HFF-Myc (cell line): ENCODE measurements at places on chromosomes 6 and 20.

- DNase-seq: no peak
These were observed 581.1 kb upstream of the CITED2 start for GRCh38 chr6:139955366-139956155.

DNA sequence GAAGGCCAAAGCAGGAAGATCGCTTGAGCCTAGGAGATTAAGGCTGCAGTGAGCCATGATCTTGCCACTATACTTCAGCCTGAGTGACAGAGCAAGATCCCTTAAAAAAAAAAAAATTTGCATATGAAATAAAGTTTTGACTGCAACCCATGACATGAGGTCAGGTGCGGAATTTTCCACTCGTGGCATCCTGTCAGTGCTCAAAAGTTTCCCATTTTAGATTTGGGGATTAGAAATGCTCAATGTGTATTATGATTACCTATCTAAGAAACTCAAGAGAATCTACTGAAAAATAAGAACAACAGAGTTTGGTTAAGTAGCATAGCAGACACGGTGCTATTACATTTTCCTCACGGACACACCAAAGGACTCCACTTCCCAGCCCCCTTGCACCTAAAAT lies 11.7 kb downstream of the SLC23A2 start:
- no peak for DNase-seq

DNA sequence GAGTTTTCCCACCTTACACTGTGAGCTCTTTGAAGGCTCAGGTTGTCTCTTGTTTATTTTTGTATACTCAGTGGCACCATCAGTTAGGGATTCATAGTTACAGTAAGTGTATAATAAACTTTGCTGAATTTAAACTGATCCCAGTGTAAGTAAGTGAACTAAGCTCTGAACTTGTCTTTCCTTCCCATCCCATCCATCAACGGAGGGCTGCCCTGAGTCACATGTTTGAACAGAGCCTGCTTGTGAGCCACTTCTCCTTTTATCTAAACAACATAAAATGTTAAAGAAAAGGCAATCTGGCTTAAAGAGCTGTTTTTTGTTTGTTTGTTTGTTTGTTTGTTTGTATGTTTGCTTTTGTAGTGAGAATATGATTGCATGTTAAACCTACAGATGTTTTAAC lies 185.7 kb upstream of the MARCKS start:
- DNase-seq: no peak

DNA sequence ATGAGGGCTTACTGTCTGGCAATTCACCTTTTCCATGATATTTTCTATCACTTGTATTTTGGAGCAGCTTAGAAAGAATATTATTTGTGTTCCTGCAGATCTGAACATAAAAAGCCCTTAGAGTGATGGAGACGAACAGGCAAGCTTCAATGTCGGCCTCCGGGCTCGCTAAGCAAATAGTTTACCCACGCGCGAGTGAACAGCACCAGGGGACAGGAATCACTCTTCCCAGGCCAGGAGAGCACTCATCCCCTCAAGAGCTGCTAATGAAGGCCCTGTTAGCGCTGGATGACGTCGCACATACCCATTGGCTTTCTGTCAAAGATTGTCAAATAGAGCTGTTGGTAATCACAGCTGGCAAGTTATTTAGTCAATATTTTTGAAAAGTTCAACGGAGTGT lies 395.7 kb downstream of the ZFAND3 start:
- DNase-seq: no peak

GRCh38 chr20:63495741-63496595 lies 2.9 kb downstream of the EEF1A2 start:
- no peak for DNase-seq

- DNase-seq: no peak
These were observed 18.5 kb upstream of the DCBLD1 start for GRCh38 chr6:117463762-117464665.

- DNase-seq: no peak
These were observed 72.6 kb downstream of the TFAP2B start for GRCh38 chr6:50891290-50891689.

- DNase-seq: no peak
These were observed 168.5 kb upstream of the AKAP12 start for GRCh38 chr6:151071295-151071694.

DNA sequence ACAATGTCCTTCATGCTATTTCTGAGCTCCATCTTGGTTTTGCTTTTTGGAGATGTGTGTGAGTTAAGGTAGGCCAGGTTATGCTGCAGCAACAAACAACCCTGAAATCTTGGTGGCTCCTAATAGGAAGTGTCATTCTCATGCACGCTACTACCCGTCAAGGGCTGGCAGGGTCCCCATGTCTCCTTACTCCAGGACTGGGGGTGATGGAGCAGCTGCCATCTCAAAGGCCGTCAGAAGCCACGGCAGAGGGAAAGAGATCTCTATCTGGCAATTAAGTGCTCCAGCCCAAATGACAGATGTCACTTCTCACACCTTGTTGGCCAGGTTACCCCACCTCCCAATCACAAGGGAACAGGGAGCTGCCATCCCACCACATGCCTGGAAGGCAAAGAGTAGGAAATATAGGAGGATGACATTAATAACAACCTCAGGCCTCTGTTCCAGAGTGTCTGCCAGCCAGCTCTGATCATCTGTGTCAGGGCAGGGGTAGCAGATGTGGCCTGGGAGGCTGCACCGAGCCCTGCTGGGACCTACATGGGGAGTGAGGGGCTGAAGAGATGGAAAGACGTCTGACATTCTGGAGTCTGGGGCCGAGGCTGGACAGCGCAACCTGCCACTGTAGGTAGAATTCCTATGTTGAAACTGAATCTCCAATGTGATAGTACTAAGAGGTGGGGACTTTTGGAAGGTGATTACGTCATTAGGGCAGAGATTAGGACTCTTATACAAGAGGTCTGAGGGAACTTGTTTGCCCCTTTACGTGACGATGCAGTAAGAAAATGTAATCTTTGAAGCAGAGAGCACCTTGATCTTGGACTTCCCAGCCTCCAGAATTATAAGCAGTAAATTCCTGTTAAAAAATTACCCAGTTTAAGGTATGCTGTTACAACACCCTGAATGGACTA lies 4.8 kb upstream of the SDCBP2 start:
- DNase-seq: no peak

GRCh38 chr20:56439771-56440291 lies 27.8 kb downstream of the CASS4 start:
- DNase-seq: peak; percentile 87

DNA sequence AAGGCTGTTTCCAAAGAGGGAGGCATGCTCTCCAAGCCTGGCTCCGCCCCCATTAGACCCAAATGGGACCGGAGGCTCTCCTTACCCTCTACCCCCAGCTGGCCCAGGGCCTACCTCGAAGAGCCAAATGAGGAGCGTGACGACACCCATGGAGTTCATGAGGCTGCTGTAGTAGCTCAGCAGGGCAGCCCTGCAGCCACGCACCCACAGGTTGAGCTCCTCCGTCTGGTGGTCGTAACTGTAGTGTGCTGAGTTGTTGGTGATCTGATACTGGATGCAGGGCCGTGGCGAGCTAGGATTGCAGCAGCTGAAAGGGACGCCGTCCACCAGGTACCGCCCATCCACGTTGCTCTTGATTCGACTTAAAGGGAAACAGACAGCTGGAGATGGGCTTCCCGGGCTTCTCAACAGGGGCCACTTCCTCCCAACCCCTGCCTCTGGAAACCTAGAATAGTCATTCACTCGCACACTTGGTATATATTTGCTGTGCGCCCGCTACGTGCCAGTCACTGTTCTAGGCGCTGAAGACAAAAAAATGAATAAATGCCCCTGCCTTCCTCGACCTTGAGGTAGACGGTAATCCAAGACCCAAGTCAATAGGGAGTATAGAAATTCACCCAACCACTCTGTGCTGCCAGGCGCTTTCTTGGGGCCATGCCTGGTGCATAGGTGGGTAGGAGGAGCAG lies 18.0 kb downstream of the PRPH2 start:
- no peak for DNase-seq

- DNase-seq: no peak
These were observed 719 bp upstream of the EDN1 start for GRCh38 chr6:12289365-12289919.

DNA sequence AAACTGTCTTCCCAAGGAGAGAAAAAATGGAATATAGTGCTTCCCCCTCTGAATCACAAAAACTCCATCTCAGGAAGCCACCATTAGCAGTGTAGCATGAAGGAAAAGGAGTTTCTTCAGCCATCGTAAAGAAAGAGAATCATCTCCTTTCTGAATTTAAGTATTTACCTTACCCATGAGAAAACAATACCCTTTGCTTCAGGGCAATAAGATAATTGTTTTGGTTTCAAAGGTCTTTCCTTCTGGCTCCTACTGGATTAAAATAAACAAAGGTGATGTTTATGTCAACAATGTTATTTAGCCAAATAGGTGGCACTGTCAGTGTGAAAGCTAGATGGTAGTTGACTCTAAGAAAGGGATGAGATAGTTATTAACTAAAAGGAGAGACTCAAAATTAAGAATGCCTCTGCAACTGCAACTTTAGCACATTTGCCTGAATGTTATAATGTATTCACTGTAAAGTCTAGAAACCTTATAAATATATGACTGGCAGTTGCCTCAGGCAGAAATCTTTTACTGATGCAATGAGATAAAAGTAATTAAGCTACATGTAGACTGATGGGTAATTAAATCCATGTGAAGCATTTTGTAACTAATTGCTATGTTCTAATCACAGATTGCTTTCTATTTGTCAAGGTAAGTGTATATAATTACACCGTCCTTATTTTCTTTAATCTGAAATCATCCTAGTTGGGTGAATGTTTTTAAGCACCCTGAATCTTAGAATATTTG lies 399.0 kb downstream of the CDKAL1 start:
- no peak for DNase-seq

- DNase-seq: no peak
These were observed 501.8 kb downstream of the HACE1 start for GRCh38 chr6:104357928-104358327.

- no peak for DNase-seq
These were observed 4.2 kb downstream of the ENTPD6 start for GRCh38 chr20:25199473-25200260.

- DNase-seq: no peak
These were observed 95.5 kb downstream of the FOXC1 start for GRCh38 chr6:1705183-1705582.

GRCh38 chr6:53318429-53318828 lies 30.3 kb downstream of the ELOVL5 start:
- no peak for DNase-seq

GRCh38 chr6:163014736-163015135 lies 287.0 kb downstream of the PACRG start:
- no peak for DNase-seq

- DNase-seq: no peak
These were observed 256.5 kb downstream of the HACE1 start for GRCh38 chr6:104603108-104603745.

GRCh38 chr6:68328156-68328555 lies 306.9 kb upstream of the ADGRB3 start:
- no peak for DNase-seq

GRCh38 chr6:113039005-113039404 lies 691.9 kb downstream of the RFPL4B start:
- no peak for DNase-seq

DNA sequence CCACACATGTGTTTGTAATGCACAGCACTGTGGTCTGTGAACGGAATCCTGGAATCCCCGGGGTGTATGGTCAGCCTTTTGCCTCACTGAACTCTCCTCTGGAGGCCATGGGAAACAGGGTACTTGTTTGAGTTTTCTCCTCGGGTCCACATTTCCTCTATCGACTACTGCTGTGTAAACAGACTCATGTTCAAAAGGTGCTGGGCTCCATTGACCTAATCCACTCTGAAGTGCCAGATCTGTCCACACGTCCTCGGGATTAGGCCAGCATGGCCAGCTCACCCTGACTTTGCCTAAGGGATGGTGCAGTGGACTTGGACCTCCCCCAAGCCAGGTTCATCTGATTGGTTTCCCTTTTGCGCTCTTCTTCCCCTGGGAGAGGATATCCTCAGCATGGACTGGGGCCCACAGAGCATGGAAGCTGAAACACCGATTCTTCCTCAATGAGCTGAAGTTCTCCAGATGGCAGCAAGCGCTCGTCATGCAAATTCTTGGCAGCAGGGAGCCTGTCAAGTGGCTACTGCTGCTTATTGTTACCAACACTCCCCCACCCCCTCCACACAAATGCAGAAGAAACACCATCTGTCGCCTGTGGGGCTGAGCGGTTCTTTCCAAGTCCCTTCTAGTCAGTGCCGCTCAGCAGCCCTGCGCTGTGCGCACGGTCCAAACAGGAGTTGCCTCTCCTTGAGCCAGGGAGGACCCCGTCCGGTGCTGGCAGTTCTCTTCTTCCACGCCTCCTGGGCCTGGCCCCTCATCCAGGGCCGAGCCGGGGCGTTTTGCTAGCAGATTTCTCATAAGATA lies 292.6 kb upstream of the MARCKS start:
- peak; percentile 87 for DNase-seq
